Tibial nerve (tissue), 4 donors: ENCODE measurements at places on chromosomes 1 and 21. TPM values are rescaled to one million over a fixed set of nuclear protein-coding genes. Genes with fewer than 3 reads are reported as not detected.
A peak's percentile ranks its signal among the peaks of the same experiment; 100 is the strongest.

DNA sequence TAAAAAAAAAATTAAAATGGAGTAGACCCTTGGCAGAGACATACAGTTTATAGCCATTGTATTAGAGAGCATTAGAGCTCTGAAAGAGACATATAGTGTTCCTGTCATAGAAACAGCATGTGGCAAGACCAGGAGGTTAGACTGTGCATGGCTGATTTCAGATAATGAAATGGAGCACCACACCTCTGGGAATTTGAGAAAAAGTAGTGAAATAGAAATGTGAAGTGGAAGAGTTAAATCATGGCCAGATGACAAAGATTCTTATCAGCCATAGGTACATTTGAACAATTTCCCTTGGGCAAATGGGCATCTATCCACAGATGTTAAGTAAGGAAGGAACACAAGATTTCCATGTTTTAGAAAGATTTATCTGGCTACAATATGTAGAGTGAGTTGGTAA, 1083.1 kb downstream of the PLA2G4A start:
- no peak for DNase-seq

- no peak for DNase-seq
These were observed 99.6 kb upstream of the COG2 start for GRCh38 chr1:230542681-230543080.

DNA sequence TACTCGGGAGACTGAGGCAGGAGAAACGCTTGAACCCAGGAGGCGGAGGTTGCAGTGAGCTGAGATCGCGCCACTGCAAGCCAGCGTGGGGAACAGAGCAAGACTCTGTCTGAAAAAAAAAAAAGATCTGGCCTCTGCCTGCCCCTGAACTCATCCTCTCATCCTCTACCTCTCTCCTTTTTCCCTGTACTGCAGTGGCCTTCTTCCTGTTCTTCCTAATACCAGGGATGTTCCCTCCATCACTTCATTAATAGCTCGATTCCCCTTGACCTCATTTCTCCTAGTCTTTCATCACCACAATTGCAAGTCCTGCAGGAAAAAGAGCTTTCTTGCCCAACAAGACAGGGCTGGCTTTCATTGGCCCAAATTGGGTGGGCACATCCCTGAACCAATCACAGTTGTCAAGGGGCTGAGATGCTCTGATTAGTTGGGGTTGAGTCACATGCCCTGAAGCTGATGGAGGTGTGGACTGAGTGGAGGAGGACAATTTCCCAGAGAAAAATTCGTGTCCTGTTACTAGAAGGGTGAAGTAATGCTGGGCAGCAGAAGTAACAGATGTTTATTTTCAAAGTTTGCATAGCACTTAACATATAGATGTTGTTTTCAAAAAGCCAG, 86.8 kb upstream of the PUM1 start:
- DNase-seq: no peak

- no peak for DNase-seq
These were observed 45.5 kb upstream of the IRF2BP2 start for GRCh38 chr1:234655328-234656069.

DNA sequence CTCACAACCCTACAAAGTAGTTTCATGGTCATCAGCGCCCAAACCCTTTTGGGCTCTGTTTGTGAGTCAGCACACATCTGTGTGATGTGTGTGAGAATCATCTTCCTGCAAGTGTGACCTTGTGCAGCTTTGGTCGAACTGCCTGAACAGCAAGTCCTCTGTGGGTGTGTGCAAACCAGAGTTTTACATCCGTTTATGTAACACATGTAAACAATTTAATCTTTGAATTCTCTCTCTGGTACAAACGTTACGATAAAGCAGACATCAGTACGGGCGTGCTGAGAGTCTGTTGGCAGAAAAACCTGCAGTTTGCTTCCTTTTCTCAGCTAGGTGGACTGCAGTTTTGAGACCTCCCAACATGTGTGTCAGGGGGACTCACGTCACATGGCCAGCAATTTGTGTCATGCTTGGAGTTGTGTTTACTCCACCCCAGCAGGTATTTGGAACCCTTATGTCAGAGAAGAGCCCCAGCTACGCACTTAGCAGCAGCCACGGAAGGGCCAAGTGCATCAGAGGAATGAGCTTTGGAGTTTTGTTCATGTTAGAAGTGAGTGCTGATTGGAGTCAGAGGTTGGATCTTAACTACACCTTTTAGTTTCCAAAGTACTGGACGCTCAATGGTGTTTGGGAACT, 230.8 kb downstream of the PAPPA2 start:
- no peak for DNase-seq

- peak; percentile 43 for DNase-seq
These were observed 103.8 kb downstream of the EPHB2 start for GRCh38 chr1:22814176-22815042.

GRCh38 chr1:221286399-221286798, 407.2 kb downstream of the HLX start:
- no peak for DNase-seq

GRCh38 chr1:6418668-6419396, 887 bp downstream of the HES2 start:
- no peak for DNase-seq

- no peak for DNase-seq
These were observed 20.1 kb downstream of the SIM2 start for GRCh38 chr21:36718951-36719501.

- DNase-seq: no peak
These were observed 12.6 kb downstream of the CD2 start for GRCh38 chr1:116766616-116767469.

- DNase-seq: no peak
These were observed 53.3 kb downstream of the MRPS6 start for GRCh38 chr21:34126691-34127090.

- no peak for DNase-seq
These were observed 252.5 kb upstream of the C1orf105 start for GRCh38 chr1:172167796-172168596.

GRCh38 chr1:95229037-95229436, 5.0 kb upstream of the RWDD3 start:
- no peak for DNase-seq

- no peak for DNase-seq
These were observed 15.9 kb downstream of the CLDN8 start for GRCh38 chr21:30200000-30200399.

GRCh38 chr1:172727956-172728603, 69.2 kb downstream of the FASLG start:
- no peak for DNase-seq

DNA sequence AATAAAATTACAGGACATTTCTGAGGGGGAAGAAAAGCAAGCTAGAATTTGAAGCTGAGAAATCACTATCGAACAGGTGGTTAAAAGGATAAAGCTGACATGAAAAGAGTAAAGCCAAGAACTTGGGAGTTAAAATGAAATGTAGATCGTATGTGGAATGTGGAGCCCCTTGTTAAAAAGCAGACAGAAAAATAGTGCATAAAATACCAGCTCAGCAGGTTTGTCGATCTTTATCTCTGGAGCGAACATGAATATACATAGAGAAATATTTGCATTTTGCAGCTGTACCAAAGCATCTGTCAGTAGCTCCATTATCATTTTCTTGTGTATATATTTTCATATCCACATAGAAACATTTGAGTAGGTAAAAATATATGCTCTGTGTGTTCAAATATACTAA, 73.6 kb upstream of the CDC42BPA start:
- no peak for DNase-seq

GRCh38 chr1:32744071-32744425, 41.5 kb upstream of the SYNC start:
- DNase-seq: no peak

Gene CCDC18
- 9.3 TPM for total RNA-seq

Gene CLEC20A
- 4.6 TPM for total RNA-seq

Gene ATXN7L2
- total RNA-seq: 6.8 TPM

Gene LEMD1
- not detected for total RNA-seq

Gene S100A8
- 7.0 TPM for total RNA-seq

Gene EPHA10
- total RNA-seq: under 0.01 TPM

Gene F5
- 0.42 TPM for total RNA-seq

Gene TCHHL1
- total RNA-seq: not detected

Gene LCK
- total RNA-seq: 1.4 TPM

Gene TMEM82
- total RNA-seq: not detected

Gene CD1B
- not detected for total RNA-seq
